ENCODE measurements at places on chromosomes 16 and 17.

GRCh38 chr16:55480228-55480655 lies 1.2 kb downstream of the MMP2 start:
- DNase-seq = peak; percentile 39

- DNase-seq = no peak
These were observed 1981.5 kb downstream of the TP53TG3F start for GRCh38 chr16:35440875-35441274.

DNA sequence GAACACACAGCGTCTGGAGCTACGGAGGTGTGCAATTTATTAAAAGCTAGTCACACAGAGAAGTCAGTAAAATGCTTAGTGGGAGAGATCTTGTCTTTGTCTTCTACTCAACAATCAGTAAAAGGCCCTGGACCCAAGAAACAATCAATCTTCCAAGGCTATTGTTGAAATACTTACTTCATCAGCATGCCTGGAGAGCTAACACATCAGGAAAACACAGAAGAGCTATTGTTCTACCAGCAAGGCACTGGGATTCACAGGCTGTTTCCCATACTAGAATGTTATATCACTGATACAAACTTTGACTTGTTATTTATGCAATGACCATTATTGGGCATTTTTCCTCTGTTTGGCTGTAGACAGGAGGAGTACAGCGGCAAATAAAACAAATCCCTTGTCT lies 247.8 kb upstream of the ERCC4 start:
- DNase-seq = no peak

- no peak for DNase-seq
These were observed 61.3 kb downstream of the PRKCB start for GRCh38 chr16:23896832-23897821.

DNA sequence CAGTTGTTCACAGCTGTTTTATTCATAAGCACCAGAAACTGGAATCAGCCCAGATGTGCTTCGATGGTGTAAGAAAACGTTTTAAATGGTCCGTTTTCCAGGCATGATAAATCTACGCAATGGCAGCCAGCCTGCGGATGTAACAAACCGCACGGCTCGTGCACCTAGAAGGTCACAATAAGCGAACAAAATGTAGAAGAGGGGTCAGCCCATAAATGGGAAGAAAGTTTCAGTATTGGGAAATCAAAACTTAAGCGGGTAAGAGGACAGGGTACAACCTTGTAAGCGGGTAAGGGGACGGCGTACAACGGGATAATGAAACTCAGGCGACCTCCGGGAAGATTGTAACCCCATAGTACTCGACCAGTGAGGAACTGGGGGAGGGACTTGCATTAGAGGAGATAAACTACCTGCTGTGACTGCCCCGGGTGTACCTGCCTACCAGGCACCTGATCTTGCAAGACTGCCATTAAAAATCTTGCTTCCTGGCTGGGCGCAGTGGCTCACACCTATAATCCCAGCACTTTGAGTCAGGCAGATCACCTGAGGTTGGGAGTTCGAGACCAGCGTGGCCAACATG lies 66.6 kb downstream of the ANKRD11 start:
- no peak for DNase-seq

- DNase-seq = no peak
These were observed 138.6 kb downstream of the CDH11 start for GRCh38 chr16:64983231-64983630.

DNA sequence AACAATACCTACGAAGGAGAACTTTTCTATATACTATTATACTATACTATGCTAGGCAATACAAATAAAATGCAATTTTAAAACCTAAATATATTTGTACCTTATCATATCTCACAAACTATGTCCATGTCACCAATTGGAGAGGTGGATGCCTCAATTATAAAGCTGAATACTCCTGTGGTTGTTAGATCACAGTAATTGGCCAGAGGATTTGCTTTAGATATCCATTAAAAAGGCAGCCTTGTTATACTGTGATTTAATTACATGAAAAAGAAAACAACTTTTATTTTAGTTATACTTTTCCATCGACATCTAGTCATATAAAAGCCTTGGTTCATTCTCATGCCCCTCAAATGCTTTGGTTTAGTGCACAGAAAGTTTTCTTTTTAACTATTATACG lies 129.3 kb downstream of the BRIP1 start:
- DNase-seq = no peak

GRCh38 chr17:19728084-19728495 lies 11.7 kb upstream of the SLC47A2 start:
- no peak for DNase-seq

- no peak for DNase-seq
These were observed 36.8 kb downstream of the HELZ start for GRCh38 chr17:67208232-67208631.

- DNase-seq = no peak
These were observed 5.4 kb downstream of the GUCY2D start for GRCh38 chr17:8007836-8008235.

DNA sequence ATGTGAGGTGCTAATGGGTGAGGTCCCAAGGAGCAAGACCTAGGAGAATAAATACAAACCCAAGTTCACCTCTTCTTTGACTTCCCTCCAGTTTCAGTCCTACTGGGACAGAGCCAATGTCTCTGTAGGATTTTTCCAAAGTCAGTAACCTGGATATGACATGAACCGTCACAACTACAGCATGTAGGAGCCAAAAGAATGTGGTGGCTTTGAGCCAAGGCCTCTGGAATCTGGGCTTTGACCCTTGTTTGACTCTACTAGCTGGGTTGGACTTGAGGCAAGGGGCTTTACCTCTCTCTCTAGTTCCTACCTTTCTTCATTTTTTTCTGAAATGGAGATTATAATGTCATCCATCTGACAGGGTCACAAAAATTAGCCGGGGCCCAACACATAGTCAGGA lies 91.4 kb downstream of the CACNG3 start:
- peak; percentile 44 for DNase-seq

DNA sequence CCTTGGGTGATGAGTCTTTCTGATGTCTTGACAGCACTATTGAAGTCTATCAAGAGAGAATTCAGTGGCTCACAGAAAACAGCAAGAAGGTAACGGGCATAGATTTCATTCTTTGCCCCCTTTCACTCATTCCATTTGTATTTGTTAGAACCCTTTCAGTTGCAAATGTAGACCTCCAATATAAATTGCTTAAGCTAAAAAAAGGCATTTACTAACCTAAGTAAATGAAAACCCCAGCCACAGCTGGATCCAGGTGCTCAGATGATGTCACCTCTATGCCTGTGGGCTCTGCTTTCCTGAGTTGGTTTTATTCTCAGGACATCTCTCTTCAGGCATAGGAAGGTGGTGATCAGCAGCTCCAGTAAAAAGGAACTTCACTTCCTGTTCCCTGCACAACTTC lies 11.1 kb downstream of the VWA3A start:
- DNase-seq = no peak

DNA sequence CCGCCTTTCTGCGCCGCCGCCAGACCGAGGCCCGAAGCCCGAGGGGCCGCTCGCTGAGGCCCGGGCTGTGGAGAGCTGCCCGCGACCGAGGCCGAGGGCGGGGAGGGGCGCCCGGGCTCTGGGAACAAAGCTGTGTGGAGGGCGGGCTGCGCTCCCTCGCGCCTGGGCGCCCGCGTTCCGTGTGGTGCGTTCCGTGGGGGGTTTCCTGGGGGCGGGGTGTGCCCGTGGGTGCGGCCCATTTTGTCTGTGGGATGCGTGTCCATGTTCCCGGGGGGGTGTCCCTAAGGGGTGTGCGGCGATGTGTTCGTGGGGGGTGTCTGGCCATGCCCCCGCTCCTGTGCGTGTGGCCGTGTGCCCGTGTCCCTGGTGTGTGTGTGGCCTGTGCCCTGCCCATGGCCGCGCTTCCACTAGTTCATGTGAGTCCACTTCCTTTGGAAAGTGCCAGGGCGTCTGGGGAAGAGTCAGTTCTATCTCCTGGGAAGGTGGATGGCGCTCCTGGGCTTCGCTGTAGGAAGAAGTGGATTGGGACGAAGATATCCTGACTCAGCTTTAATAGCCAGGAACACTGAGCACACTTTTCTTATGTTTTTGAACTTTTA lies 520 bp downstream of the JPT2 start:
- DNase-seq = no peak

DNA sequence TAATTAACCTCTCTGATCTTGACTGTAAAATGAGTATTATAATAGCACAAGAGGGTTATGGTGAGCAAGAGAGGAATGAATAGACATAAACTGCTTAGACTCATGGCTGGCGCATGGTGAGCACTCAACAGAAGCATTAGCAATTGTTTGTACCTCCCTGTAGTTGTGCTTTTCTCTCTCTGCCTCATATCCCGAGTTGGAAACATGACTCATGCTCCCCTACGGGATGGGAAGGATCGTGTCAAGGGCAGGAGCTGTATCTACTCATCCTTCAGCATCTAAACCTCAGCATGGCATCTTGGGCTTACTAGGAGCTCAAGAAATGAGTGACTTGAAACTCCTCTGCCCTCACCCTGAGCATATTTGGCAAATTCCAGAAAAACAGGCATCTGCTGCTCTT lies 299.6 kb downstream of the MAP2K4 start:
- no peak for DNase-seq

DNA sequence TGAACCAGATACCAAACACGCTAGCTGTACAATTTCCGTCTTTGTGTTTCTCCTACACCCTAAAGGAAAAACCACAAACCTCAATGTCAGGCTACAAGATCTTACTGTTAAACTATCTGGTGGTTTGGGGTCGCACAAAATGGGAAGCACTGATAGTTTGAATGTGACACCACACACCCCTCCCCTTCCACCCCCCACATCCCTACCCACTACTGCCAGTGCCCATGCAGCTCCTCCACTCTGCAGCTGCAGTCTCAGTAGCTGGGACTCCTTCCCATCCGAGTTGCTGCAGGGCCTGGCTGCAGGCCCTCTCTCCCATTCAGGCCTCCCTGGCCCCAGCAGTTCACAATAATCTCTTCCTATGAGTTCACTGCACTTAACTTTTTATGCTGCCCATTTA lies 18.4 kb downstream of the TRAP1 start:
- no peak for DNase-seq

- DNase-seq = no peak
These were observed 86.0 kb downstream of the VAT1L start for GRCh38 chr16:77874347-77874746.

GRCh38 chr17:82019690-82020571 lies 2.7 kb downstream of the CENPX start:
- no peak for DNase-seq

DNA sequence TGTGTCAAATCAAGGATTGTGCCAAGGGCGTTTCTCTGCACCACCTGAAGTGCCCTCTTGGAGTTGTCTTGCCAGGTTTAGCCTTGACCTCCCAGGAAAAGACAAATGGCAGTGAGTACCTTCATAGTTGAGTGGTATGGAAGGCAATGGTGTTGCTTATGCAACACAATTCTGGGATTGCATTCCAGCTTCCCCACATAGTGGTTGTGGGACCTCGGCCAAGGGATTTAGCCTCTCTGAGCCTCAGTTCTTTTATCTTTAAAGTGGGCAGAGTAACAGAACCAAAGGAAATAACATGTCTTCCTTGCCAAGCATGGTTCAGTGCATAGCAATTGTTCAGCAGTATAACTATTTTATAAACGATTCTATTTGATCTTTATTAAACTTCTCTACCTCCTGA lies 49.4 kb downstream of the CCDC42 start:
- DNase-seq = no peak

DNA sequence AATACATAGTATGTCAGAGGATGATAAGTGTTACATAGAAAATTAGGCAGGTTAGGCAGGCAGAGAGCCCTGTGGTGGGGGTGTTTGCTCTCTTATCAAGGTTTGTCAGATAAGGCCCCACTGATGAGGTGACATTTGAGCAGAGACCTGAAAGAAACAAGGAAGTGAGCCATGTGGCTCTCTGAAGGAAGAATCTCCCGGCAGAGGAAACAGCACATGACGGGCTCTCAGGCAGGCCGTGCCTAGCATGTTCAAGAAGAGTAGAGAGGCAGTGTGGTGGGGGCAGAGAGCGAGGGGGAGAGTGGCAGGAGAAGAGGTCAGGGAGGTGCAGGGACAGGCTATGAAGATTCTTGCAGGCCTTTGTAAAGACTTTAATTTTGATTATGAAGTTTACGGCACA lies 82.0 kb upstream of the ASIC2 start:
- no peak for DNase-seq

GRCh38 chr16:85583491-85584181 lies 29.5 kb upstream of the GSE1 start:
- DNase-seq = no peak

All from retinal pigment epithelial cell (primary cell).